Fibroblast of gingiva (primary cell): ENCODE measurements at places on chromosomes 5 and 9.

DNA sequence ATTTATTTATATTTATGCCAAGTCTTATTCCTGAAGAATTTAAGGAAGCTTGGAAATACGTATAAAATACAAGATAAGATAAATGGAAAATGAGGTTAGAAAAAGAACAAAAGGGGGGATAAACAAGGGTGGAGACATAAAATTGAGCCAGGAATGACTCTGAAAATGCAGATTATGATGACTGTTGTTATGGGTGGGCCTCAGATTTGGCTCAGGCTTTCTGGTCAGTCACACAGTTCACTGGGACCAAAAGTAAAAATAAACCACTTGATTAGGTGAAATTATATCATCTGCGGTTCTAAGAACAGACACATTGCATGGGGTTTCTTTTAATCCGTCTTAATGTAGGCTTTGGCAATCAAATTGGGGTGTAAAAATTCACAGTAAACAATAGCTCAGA, 51.0 kb downstream of the OR1J1 start:
- no peak for DNase-seq

GRCh38 chr9:109560470-109561132, 62.5 kb upstream of the PTPN3 start:
- no peak for DNase-seq

DNA sequence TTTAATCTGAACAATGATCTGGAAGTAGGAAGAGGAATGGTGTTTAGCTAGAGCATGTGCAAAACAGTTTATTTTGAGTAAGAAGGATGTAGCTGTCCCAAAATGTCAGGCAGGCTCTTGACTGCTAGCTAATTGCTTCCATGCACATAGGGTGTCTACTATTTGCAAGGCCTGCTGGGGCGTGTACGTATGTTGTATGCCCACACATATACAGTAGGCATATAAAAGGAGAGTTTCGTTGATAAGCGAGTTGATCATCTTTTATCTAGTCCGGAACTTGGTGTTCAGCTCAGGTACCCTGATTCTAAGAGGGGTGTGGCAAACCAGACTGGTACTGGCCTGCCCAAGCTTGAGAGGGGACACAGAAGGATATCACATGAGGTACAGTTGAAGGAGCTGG, 177.2 kb downstream of the GOLPH3 start:
- DNase-seq: no peak

DNA sequence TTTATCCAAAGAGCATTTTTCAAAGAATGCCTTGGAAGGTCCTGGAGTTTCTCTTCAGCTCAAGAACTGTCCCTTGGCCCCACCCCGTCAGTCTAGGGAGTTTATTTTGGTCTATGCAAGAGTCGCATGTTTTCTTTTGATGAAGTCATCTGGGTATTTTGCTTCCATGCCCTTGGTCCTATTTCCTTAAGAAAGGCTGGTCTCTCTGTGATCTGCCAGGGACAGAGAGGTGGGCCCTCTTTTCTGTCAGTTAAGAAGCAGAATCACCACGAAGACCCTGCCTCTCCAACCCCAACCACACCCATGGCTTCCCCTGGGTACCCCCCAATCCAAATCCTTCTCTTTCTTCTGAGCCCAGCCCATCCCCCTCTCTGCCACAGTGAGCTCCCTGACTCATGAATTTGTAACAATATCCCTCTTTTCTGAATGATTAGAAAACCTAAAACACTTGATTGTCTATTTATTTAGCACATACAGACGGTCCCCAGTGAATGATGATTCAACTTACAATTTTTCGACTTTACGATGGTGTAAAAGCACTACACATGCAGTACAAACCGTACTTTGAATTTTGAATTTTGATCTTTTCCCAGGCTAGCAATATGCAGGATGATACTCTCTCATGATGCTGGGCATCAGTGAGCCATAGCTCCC, 163.5 kb upstream of the ADRA1B start:
- peak; percentile 66 for DNase-seq

GRCh38 chr5:139494256-139494655, 11.7 kb upstream of the STING1 start:
- no peak for DNase-seq

GRCh38 chr5:119009131-119009530, 20.8 kb upstream of the DTWD2 start:
- no peak for DNase-seq

DNA sequence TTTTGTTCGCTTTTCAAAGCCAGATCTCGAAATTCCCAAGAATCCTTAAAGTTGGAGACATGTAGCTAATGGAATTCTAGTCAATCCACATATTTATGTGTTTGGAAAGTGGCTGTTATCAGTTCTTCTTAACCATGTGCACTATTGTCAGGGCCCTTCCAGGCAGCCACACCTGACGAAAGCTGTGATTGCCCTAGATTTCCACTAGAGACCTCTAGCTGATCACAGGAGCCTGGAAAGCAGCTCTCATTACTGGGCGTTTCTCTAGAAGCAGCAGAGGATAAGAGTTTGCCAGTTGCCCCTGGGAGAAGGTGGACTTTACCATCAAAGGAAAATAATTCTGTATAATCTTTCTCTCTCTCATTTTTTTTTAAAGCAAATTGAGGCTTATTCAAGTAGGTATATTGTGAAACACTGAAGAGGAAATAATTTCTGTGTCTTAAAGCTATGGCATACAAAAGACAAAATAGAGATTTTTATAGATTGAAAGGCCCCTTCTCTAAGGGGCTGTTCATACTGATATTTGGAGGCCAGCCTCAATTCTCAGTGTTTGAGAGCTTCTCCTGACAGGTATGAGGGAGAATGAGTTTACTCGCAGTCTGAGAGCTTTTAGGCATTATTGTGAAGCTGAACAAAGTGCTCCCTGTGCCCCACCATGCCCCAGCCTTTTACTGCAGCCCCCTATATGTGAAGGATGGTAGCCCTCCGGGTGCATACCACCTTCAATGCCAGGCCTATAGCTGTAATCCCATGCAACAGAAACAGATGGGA, 405.4 kb upstream of the ACTBL2 start:
- peak; percentile 51 for DNase-seq

- DNase-seq: no peak
Measured at GRCh38 chr5:156594406-156594805, 255.7 kb upstream of the PPP1R2B start.

- no peak for DNase-seq
Measured at GRCh38 chr5:116883875-116884274, 309.3 kb upstream of the SEMA6A start.

GRCh38 chr5:107853031-107853430, 182.3 kb upstream of the EFNA5 start:
- no peak for DNase-seq

DNA sequence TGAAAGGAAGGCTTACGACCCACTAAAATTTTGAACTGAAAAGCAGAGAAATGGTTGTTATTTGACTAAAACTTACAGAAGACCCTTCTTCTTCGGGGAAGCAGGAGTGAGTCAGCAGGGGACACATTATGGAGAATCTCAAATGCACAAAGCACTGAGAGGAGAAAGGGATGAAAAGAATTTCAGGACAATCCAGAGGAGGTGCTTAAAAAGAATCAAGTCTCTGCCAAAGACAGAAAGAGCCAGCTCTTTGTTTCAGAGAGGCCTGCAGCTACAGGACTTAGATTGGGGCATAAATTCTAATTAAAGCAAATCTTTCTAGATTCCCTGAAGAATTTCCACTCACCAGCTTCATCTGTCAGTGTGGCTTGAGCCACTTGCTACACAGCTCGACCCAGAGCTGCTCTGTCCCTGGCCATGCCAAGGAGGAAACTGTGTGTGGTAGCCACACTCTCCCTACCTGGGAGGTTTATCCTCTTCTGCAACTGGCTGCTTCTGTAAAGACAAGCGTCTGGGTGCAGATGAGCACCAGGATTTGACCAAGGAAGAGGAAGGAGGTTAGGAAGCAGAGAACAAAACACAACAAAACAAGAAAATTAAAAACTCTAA, 89.9 kb downstream of the SEMA5A start:
- no peak for DNase-seq
